ENCODE measurements at places on chromosomes 5 and 9. TPM values are rescaled to one million over a fixed set of nuclear protein-coding genes. Genes with fewer than 3 reads are reported as not detected.

Gene RAI14
- total RNA-seq, result 91.8 TPM

Gene BARHL1
- not detected for total RNA-seq

Gene PIP5KL1
- 1.4 TPM for total RNA-seq

Gene HK3
- 0.03 TPM for total RNA-seq

Gene SLC6A7
- 0.02 TPM for total RNA-seq

Gene ADGRV1
- 0.69 TPM for total RNA-seq

Gene LCNL1
- 0.06 TPM for total RNA-seq

Gene PCA3
- total RNA-seq, result not detected

Gene PDGFRB
- 0.10 TPM for total RNA-seq

Gene GIN1
- total RNA-seq, result 3.2 TPM

Gene POLR3G
- 14.7 TPM for total RNA-seq

Gene TMEM174
- total RNA-seq, result not detected

Gene SNX24
- total RNA-seq, result 23.8 TPM

Gene TLR4
- 0.18 TPM for total RNA-seq

Gene ITGA1
- 1.0 TPM for total RNA-seq

Gene BRINP1
- total RNA-seq, result 0.17 TPM

Gene FGF1
- 0.32 TPM for total RNA-seq

Gene ENHO
- 2.1 TPM for total RNA-seq

Gene SEMA5A
- not detected for total RNA-seq

Gene PLPP7
- total RNA-seq, result 0.08 TPM

Gene ZNF454
- total RNA-seq, result not detected

Gene PTGDS
- total RNA-seq, result 0.59 TPM

Gene SLC25A2
- not detected for total RNA-seq

Gene C1QTNF2
- 0.15 TPM for total RNA-seq

Gene KLHL3
- total RNA-seq, result 0.34 TPM

Gene GLRA1
- total RNA-seq, result not detected

Gene CBY3
- total RNA-seq, result not detected

Gene S1PR3
- total RNA-seq, result 41.2 TPM

Gene EDIL3
- 0.21 TPM for total RNA-seq

Gene NR5A1
- not detected for total RNA-seq

Gene LYRM7
- 4.3 TPM for total RNA-seq

Gene MLANA
- total RNA-seq, result not detected

Gene SLC12A7
- 21.8 TPM for total RNA-seq

Gene C9orf40
- total RNA-seq, result 10.4 TPM

Gene CENPH
- total RNA-seq, result 27.7 TPM

Gene CAMK4
- 0.11 TPM for total RNA-seq

Gene PCDHB5
- 1.6 TPM for total RNA-seq

Gene ANKRD34B
- total RNA-seq, result 0.18 TPM

Gene INSL6
- not detected for total RNA-seq

Gene CDH18
- not detected for total RNA-seq

Data from A549 treated with CORT108297 at 1 μM for 4 hours (cell line).